ENCODE measurements at places on chromosomes 16 and 17.

- DNase-seq: no peak
Observed at GRCh38 chr17:42135664-42136653, 13.4 kb downstream of the HSPB9 start.

GRCh38 chr17:6651919-6652452 is 424 bp downstream of the C17orf100 start:
- DNase-seq: peak; percentile 39

DNA sequence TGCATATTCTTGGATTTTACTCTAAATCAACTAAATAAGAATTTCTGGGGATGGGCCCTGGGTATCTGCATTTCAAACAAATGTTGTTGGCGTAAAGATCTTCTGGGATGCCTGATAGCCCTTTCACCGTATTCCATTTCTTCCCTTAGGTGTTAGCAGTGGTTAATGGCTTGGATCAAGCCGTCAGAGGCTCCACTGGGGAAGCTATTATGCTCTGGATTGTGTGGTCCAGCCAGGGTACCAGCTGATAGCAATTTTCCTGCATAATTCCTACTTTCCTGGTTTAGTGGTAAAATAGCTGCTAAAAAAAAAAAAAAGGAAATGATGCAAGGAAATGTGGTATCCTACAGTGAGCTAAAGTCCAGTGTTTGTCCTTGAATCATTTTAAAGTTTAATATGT is 365.1 kb downstream of the CDH8 start:
- DNase-seq: no peak

GRCh38 chr17:14605267-14605599 is 304.4 kb downstream of the HS3ST3B1 start:
- DNase-seq: no peak

DNA sequence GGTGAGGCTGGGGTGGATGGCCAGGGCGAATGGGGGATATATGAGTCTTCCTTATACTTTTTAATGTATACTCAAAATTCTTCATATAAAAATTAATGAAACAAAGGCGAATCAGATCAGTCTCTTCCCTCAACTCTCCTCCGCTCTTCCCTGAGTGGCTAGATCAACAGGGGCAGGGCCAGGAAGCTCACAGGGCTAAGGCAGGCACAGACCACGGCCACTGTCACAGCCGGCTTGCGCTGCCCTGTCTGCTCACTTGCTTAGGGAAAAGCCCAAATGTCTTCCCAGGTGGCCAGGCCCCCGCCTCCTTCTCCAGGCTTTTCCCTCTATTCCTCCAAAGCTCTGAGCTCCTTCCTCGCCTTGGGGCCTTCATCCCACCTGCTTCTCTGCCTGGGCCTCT is 6.0 kb downstream of the GRIN2C start:
- no peak for DNase-seq

GRCh38 chr16:25411396-25412081 is 153.9 kb upstream of the ZKSCAN2 start:
- DNase-seq: no peak

DNA sequence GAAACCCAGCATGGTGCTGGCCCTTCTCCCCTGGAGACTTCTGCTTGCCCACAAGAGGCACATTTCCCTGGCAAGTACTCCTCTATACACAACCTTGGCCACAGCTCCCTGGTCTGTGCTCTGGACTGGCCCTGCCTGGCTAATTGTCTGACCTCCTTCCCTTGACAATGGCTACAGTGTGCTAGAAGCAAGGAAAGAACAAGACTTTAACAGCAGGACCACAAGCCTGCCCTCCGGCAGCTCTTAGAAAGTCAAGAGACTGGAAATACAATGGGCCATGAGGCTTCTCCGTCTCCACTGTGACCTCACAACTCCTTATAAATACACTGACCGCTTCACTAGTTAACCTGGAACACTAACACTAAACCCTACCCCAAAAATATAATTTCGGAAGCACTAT is 36.7 kb downstream of the LIG3 start:
- no peak for DNase-seq

DNA sequence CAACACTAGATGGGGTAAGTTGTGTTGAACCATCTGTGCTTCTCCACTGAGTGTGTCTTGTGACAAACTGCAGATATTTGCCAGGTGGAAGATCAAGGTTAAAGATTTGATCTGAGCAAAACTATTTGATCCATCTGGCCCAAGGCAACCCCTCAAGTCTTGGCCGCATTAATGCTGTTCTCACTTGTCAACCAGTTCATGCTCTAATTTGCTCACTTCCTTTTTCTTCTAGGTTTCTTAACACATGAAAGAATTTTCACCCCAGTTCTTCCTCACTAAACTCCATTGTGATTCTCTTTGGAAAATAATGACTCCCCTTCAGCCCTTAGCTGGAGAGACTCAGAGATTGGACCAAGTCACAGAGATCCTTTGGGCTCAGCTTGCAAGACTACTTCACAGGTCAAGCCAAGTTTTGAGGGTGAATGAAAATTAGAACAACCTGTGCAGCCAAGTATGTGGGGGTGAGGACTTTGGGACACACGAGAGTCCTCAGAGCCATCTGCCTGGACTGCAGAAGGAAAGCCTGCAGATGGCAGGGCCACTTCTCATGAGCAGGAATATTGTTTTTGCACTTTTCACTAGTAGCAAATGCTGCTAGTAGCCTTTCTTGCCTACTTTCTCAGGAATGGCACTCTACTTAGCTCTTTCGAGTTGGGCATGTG is 166.5 kb downstream of the AXIN2 start:
- DNase-seq: no peak

DNA sequence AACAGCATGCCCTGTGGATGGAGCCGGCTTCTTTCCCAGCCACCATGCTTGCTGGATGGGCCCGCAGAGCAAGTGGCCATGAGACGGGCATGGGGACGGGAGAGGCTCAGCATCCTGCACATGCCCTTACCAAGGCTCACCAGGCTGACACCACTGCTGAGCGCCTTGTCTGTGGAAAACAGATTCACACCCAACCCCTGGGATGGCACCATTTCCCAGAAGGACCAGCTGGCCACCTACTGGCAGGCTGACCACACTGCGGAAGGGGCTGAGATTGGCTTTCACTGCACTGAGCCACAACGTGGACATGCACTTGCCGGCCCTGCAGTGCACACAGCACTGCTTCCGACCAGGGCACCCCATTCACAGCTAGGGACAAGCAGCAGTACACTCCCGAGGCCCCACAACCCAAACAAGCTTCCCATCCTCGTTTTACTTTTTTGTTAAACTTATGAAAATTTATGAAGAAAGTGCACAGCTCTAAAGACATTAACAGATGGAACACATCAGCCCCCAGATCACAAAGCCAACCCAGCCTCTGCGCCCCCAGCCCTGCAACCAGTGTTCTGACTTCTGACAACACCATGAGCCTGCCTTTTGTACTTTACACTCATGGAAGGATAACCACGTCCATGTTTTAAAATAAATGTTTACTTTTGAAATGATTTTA is 13.9 kb upstream of the KRTAP17-1 start:
- peak; percentile 34 for DNase-seq
